Right hindlimb (tissue), 1 donor: ENCODE measurements at places on chromosomes 6 and 20.

DNA sequence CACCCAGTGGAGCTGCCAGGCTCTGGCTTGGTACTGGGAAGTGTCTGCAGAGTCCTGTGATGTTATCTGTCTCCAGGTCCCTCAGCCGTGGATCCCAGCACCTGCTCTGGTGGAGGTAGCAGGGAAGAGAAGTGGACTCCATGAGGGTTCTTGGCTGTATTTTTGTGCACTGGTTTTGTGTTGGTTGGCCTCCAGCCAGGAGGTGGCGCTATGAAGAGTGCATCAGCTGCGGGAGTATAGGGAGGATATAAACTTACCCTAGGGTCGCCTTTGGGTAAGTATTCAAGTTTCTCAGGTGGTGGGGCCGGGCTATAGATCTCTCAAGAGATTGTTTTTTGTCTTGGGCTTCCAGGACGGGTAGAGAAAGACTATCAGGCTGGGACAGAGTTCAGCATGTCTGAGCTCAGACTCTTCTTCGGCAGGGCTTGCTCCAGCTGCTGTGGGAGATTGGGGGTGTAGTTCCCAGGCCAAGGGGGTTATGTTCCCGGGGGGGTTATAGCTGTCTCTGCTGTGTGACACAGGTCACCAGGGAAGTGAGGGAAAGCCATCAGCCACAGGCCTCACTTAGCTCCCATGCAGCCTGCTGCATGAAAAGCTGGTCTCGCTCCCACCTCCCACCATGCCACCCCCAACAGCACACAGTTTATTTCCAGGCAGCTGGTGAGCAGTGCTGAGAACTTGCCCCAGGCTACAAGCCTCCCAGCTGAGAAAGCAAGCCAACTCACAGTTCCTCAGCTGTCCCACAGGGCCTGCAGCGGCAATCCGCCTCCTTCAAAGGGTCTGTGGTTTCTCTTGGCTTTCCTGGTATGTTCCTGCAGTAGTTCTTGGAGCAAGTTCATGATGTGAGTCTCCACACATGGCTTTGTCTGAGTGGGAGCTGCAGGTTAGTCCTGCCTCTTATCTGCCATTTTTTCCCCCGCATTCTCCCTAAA, 115.7 kb downstream of the AIG1 start:
- no peak for DNase-seq

DNA sequence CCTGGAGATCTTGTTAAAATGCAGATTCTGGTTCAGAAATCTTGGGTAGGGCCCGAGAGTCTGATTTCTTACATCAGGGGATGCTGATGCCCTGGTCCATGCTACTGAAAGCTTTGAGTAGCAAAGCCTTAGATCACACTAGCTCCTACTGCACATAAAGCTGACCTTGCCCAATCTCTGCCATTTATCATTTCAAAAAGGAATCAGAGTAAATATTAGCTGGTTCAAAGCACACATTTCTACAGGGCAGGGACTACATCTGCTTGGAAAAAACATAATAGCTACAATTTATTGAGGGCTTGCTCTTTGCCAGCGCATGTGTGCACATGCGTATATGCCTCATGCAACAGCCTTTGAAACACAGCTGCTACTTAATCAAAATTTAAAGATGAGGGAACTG, 440.4 kb upstream of the ARID1B start:
- DNase-seq: no peak

DNA sequence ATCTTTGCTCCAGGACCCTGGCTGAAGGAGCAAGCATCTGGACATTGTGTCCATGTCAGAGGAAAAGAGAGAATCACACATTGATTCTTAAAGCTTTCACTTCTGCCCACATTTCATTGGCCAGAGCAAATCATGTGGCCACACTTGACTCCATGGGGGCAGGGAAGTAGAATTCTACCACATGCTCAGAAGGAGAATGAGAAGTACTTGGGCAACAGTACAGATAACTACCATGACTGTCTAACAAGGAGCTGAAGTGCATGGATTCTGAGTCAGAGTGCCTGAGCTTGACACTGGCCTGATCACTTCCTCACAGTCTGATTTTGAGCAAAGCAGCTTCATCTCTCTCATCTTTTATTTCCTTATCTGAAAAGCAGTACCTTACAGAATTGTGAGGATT, 38.6 kb downstream of the GHRH start:
- no peak for DNase-seq

GRCh38 chr20:2417213-2417541, 36.5 kb downstream of the TGM6 start:
- DNase-seq: no peak

DNA sequence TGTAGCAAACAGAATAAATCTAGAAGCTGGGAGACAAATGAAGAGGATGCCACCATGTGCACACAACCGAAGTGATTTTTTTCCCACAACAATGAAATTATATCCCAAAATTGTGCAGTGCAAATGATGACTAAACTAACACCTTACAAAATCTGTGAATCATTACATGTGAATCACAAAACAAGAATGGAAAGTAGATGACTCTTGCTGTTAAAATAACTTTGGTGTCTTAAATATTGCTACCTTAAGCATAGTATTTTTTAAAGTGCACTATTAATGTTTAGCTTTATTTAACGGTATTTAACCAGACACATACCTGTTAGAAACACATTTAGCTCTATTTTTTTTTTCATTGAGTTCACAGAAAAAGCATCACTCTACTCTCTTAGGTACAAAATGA, 190.8 kb downstream of the TBC1D32 start:
- DNase-seq: no peak

- no peak for DNase-seq
These were observed 83.4 kb upstream of the NEDD9 start for GRCh38 chr6:11315743-11316437.

GRCh38 chr6:103280417-103280816, 1579.3 kb downstream of the HACE1 start:
- no peak for DNase-seq

DNA sequence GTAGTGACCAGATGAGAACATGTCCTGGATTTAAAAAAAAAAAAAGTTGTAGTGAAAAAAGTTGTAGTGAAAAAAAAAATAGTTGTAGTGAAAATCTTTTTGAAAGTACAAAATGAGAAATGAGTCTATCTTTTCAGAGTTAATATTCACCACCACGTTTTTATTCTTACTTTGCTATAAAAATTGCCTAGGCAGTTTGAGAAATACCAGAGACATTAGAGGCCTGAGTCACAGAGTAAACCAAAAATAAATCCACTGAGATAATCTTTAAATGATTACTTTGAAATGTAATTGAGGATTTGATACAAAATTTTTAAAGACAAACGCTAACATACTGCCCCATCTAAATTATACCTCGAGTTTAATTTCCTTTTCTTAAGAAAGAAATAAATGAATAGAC, 101.2 kb upstream of the TIAM2 start:
- no peak for DNase-seq

DNA sequence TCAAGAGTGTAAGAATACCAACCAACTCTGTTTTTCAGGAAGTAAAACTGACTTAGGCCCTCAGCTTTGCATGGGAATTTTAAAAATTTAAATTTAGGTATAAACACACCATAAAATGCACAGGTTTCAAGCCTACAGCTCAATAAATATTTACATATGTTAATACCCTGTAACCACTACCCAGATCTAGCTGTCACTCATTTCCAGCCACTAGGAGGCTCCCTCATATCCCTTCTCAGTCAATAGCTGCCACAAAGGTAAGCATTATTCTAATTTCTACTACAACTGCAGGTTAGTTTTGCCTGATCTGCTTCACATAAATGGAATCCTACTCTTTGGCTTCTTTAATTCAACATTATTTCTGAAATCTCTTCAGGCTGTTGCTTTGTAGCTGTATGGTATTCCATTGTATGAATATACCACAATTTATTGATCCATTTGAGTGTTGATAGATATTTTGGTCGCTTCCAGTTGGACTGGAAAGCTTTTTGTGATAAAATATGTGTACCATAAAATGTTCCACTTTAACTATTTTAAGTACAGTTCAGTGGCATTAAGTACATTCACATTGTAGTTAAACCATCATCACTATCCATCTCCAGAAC, 32.5 kb upstream of the MEI4 start:
- DNase-seq: no peak

DNA sequence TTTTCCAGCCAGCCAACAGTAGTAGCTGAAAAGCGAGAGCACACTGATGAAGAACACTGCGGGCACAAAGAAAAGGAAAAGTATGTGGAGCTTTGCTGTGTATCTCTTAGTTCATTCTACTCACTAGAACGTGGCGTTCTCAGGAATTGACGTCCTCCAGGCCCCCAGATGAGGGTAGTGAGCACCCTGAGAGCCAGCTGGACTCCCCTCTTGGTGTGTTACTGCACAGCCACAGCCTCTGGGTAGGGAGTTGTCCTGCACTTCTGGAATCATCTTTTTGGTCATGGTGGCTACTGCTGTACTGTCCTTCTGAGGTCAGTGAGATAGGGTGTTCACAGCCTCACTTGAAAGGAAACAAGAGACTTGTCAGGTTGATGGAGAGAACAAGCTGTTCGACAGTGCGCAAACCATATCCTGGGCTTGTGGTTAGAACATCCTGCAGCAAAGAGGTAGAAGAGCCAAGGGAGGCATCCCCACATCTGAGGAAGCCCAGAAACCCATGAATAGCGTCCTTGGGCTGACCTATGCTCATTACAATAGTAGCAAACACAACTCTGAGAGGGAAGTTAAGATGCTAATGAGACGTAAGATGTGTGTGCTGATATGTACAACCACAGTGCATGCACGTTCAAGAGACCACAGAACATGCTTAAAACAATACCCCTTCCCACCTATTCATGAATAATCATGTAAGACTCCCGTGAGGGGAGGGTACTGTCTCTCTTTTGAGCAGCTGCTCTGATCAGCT, 14.6 kb upstream of the HLA-F start:
- DNase-seq: no peak

DNA sequence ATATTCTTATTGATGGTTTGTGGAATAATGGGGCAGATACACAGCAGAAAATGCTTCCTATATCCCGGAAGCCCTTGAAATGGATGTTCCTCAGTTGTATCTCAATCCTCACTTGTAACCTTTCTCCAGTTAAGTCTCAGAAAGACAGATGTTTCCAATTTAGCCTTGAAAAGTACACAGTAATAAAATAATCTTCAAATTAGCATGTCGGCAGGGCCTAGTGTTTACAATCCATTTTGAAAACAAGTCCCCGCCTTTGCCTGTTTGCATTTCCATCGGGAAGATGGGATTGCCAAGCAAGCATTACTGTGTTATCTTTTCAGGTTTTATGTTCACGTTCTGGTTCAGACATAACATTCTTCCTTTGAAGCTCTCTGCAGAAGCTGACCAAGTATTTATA, 41.5 kb downstream of the SNRNP48 start:
- DNase-seq: no peak

DNA sequence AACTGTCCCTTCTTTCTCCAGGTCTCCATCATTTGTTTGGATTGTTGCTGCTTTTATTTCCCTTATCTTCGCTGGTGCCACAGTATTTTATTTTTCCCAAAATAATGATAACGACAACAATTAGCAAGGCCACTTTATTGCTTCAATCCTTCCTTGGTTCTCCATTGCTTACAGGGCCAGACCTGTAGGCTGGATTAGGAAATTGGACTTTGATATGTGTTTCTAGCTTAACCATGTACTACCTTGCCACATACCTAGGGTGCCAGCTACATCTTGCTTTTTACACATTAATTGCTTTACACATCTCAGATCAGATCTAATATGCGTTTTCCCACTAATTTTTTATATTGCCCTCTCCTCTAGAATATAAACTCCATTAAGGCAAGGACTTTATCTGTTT, 195.4 kb downstream of the HIVEP2 start:
- no peak for DNase-seq

- DNase-seq: no peak
These were observed 8.7 kb downstream of the SLC17A5 start for GRCh38 chr6:73644941-73645591.

DNA sequence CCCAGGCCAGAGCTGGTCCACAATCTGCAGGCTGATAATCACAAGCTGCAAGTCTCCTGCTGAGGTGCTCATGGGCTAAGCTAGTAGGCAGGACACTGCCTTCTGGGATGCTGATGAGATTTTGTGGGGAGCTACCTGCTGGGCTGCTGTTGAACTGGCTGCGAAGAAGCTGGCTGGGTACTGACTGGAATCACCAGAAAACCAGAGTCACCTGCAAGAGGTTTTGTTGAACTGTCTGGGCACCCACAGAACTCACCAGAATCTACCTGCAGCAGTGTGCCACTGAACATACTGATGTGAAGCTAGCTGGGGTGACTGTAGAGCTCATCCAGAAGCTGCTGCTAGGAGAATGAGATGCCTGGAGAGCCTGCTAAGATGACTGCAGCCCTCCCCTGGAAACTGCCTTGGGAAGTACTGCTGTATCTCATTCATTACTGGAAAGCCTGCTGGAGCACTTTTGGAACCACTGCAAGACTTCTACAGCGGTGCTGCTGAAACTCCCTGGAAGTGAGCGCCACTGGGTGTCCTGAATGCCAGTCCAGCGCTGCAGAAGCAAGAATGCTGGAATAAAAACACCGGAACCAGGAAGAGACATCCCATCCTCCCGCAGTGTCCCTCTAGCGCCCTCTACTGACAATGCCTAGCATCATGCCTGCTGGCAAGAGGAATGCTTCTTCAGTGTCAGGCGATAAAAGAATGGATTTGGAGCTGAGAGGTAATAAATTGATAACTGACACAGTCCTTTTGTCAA, 64.9 kb upstream of the ARHGAP18 start:
- peak; percentile 58 for DNase-seq

- DNase-seq: no peak
These were observed 11.1 kb upstream of the MAPK13 start for GRCh38 chr6:36119209-36119608.

DNA sequence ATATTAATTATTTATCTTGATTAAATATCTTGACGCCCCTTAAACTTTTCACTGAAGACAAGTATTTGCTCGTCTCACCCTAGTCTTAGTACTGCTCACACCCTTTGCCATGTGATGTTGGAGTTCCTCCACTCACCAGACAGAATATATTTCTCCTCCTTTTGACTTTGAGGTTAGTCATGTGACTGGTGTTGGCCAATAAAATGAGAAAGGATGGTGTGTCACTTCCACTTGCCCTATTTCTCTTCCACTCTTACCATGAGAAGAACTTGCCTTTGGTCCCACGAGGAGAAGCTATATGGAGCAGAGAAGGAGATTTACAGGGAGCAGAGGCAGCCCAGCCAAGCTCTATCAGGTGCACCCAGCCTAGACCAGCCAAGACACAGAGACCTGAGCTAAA, 64.9 kb upstream of the TAB2 start:
- no peak for DNase-seq

- DNase-seq: no peak
These were observed 288.4 kb upstream of the TSHZ2 start for GRCh38 chr20:52683761-52684160.

- DNase-seq: no peak
These were observed 113.3 kb downstream of the JPH2 start for GRCh38 chr20:44073675-44074071.
